ENCODE measurements at places on chromosomes 7 and 10. TPM values are rescaled to one million over a fixed set of nuclear protein-coding genes. Genes with fewer than 3 reads are reported as not detected.

The HOXA10 gene
- total RNA-seq: 0.08 TPM

The AKR1C1 gene
- 131 TPM for total RNA-seq

The MYH16 gene
- not detected for total RNA-seq

The EBF3 gene
- total RNA-seq: not detected

The HOXA4 gene
- total RNA-seq: 0.28 TPM

The C10orf67 gene
- not detected for total RNA-seq

The TES gene
- total RNA-seq: 9.2 TPM
